ENCODE measurements at places on chromosomes 6 and 20.

DNA sequence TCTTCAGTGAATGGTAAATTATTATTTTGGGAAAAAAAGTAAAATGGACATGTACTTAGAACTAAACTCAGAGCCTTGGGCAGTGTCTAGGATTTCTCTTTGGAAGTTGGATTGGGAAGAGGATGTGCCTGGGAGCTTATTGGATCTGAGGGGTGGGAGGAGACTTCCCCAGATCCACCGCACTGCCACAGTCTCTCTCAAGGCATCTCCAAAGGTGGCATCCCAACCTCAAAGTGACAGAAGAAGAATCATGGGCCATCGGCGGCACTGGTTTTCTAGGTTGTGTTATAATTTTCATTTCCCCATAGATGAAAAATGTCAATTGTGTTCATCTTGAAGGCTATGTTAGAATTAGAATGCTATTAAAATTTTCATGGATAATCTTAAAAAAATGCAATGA, 66.8 kb upstream of the CD93 start:
- no peak for DNase-seq

- DNase-seq = no peak
Measured at GRCh38 chr6:124536842-124537191, 425.4 kb upstream of the RNF217 start.

GRCh38 chr20:8234580-8234979, 102.5 kb downstream of the PLCB1 start:
- DNase-seq = no peak

GRCh38 chr6:3324262-3324942, 65.7 kb downstream of the PSMG4 start:
- DNase-seq = peak; percentile 55

DNA sequence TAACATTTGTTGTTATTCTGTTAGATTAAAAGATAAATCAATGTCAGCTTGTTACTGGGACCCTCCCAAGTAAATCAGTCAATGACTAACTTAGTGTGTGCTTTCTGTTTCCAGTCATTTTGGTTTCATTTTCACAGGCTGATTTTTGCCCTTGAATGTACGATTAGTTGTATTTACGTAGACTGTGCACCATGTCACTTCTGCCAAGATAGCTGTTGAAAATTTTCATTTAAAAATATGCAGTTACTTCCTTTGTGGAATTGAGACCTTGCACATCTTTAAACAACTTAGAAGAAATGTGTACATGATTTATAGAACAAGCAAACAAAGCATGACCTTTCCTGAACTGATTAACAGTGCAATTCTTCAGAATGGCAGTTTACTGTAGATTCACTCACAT, 944.8 kb upstream of the CITED2 start:
- DNase-seq = peak; percentile 26

GRCh38 chr20:41275301-41275731, 42.2 kb downstream of the ZHX3 start:
- no peak for DNase-seq

- DNase-seq = no peak
Measured at GRCh38 chr6:14626556-14626955, 509.0 kb downstream of the CD83 start.

- no peak for DNase-seq
Measured at GRCh38 chr20:38402816-38403215, 32.3 kb downstream of the SNHG17 start.

DNA sequence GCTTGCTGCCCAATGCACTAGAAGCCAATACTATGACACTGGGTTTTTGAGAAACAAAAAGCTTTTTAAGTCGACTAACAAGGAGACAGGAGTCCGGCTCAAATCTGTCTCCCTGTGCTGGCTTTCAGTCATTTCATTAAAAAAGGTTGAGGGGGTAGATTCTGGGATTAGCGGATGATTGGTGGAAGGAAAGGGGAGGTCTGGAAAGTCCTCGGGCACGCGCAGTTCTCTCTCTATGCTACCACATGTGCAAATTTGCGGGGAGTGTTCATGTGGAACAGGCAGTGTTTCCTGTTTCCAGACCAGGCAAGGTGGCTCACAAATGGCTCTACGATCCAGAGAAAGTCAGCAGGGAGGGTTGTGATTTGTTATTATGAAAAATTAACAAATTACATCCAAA, 89.1 kb upstream of the TOX2 start:
- no peak for DNase-seq
